Effector CD8-positive, alpha-beta T cell (primary cell): ENCODE measurements at places on chromosomes 12 and 14.

DNA sequence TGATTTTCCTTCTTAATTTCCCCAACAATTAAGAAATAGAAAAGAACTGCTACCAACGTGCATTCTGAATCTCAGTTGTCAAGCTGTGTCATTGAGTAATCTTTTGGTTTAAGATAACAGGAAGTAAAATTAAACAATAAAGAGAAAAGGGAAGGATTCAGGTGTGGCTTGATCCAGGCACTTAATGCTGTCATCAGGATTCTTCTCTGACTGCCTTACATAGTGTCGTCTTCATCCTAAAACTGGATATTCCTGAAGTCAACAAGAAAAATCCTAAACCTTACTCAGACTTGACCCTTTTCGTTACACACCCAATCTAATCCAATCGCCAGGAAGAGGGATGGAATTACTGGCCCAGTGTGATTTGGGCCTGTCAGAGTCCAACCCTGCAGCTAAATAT, 443.8 kb downstream of the MED13L start:
- no peak for DNase-seq

DNA sequence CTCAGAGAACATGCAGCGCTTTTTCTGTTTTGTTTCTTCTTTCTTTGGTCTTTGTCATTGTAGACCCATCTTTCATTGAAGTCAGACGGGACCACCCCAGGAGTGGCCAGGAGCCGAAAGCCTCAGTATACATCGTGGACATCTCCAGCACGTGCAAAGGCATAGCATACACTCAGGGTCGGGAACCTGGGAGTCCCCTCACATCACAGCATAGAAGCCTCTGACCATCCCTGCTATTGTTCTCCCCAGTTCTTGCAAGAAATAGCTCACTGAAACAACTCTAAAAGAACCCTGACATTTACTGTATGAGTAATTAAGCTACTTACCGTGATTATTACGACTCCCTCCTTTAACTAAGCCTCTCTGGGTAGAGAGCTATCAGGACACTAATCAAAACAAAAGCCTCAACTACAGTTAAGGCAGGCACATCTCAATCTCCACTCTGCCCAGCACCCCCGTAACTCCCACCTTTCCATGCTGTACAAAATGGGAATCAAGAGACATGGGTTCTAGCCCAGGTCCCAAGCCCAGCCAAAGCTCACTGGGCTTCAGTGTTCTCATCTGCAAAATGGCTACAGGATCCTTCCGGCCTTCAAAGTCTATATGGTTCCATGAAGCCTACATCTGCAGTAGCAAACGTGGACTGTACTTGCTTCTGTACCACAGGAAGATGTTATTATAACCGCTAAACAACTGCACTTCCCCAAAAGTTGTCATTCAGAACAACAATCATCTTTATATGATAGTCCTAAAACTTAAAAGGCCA, 6.7 kb downstream of the CCDC88C start:
- DNase-seq = no peak

DNA sequence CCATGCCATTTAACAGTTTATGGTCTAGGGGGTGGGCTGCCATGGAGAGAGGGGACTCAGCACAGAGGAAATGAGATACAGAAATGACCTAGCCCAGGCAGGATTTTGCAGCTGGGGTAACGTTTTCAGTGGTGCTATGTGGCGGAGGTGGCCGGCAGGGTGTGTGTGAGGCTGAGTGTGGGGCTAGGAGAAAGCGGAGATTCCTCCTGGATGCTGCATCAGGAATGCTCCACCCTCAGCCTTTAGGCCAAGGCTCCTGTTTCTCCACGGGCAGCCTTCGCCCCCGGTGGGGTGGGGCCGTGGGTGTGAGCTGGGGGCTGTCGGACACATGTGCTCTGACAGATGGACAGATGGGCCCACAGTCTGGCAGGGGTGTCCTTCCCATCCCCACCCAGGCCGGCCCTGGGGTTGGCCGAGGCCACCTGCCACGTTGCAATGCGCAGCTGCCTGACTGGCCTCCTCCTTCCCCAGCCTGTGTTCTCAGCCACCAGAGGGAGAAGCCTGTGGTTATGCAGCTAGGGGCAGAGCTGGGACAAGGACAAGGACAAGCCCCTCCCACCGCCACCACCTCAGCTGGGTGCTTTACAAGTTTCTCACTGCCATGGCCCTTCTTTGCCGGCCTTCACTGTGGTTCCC, 44.3 kb downstream of the TEAD4 start:
- DNase-seq = no peak

GRCh38 chr12:64500394-64500793, 48.5 kb downstream of the TBK1 start:
- DNase-seq = no peak

GRCh38 chr14:105313381-105314286, 914 bp upstream of the PACS2 start:
- no peak for DNase-seq

GRCh38 chr12:120406069-120406468, 31.8 kb upstream of the COX6A1 start:
- DNase-seq = no peak

DNA sequence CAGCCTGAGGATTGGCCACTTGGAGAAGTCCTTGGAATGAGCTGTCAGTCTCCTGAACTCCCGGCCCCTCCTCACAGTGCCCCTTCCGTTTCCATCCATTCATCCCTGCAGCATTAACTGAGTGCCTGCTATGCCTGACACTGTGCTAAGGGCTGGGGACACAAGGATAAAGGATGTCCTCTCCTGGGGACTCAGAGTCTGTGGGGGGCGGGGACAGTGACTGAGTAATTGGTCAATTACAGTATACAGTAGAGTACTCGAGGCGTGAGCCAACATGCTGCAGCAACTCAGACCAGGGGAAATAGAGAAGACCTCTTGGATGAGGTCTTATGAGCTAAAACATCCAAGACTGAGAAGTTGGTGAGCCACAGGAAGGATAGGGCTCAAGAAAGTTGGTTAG, 43.4 kb upstream of the PWP1 start:
- no peak for DNase-seq

DNA sequence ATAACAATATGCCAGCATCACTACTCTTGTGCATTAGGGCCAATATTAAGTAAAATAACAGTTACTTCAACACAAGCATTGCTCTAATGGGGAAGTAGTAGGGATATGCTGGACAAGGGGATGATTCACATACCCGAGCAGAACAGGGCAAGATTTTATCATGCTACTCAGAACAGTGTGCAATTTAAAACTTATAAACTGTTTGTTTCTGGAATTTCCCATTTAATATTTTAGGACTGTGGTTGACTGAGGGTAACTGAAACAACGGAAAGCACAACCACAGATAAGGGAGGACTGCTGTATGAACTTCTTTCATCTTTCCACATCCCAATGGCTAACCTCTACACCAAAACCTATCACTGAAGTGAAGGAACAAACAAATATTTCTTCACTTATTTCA, 36.8 kb downstream of the SARNP start:
- DNase-seq = no peak

GRCh38 chr12:63869656-63870055, 25.2 kb downstream of the SRGAP1 start:
- DNase-seq = no peak

DNA sequence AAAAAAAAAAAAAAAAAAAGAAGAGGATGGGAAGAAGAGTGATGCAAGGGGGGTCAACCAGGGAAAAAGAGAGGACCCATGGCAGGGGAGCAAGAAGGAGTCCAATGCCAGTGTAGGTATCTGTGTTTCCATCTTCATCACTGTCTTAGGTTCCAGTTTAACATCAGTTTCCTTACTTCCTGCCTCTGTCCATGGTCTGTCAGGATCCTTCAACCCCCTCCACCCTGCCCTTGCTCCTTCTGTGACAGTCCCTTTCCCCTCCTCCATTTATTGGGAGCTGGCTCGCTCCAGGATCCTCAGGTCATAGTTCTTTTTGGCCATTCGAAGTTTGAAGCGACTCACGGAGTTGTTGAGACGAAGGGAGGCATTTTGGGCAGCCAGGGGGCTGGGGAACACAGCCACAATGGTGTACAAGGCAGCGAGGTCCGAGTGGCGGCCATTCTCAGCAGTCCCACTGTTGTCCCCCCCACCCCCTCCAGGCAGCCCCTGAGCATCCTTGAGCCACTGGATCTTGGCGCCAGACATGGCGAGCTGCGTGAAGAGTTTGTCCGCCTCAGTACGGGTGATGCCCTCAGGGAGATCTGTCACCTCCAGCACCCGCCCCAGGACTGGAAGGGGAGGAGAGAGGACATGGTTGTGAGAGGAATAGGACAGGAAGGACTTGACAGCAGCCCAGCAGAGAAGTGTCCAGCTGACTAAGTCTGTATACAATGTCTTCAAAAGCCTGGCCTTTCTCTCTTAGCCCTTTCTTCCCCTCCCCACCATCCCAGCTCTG, 3.7 kb upstream of the STAC3 start:
- DNase-seq = no peak

DNA sequence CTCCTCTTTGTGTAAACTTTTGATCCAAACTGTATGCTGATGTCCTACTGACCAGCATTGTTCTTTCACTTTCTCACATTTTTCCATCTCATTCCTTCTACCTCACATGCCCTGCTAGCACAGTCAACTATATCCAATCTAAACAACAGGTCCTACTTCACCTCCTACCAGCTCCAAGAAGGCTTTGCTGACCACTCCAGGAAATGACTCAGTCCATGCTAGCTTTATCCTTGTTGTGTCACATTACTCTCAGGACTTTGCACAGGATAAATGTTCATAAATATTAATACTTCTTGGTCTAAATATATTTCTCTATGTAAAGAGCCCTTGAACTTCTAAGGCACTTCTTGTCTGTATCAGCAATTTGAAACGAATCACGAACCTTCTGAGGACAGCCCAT, 64.9 kb upstream of the PCED1B start:
- DNase-seq = no peak

DNA sequence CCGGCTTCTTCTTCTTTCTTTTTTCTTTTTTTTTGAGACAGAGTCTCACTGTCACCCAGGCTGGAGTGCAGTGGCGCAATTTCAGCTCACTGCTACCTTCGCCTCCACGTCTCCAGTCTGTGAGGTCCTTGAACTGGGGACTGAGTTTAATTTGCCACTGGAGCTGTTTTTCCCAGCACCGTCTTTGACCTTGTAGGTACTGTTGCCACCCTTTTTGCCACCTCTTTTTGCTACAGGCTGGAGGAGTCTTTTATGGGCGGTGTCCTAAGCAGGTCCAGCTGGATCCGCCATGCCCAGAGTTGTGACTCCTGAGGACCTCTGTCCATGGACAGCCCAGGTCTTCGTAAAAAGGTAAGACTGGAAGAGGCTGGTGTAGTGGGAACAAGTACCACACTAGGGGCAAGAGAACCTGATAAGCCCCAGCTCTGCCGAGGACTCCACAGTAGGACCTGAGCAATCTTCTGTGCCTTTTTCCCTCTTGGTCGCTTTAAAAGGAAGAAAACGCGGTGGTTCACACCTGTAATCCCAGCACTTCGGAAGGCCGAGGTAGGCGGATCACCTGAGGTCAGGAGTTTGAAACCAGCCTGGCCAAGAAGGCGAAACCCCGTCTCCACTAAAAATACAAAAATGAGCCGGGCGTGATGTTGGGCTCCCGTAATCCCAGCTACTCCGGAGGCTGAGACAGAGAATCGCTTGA, 946 bp downstream of the RNU4-2 start:
- no peak for DNase-seq

DNA sequence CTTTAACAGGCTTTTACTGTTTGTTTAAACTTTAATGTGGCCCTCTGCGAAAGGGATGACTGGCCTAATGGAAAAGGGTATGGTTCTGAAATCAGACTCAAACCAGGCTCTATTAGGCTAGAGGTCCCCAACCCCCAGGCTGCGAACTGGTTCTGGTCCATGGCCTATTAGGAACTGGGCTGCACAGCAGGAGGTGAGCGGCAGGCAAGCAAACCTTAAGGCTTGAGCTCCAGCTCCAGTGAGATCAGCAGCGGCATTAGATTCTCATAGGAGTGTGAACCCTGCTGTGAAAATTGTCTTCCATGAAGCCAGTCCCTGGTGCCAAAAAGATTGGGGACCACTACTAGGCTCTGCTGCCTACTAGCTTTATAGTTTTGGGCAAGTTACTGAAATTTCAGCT, 11.1 kb downstream of the GALNT4 start:
- DNase-seq = no peak

GRCh38 chr12:109346920-109347319, 780 bp upstream of the MYO1H start:
- no peak for DNase-seq

GRCh38 chr12:84802161-84802560, 110.4 kb downstream of the SLC6A15 start:
- no peak for DNase-seq

DNA sequence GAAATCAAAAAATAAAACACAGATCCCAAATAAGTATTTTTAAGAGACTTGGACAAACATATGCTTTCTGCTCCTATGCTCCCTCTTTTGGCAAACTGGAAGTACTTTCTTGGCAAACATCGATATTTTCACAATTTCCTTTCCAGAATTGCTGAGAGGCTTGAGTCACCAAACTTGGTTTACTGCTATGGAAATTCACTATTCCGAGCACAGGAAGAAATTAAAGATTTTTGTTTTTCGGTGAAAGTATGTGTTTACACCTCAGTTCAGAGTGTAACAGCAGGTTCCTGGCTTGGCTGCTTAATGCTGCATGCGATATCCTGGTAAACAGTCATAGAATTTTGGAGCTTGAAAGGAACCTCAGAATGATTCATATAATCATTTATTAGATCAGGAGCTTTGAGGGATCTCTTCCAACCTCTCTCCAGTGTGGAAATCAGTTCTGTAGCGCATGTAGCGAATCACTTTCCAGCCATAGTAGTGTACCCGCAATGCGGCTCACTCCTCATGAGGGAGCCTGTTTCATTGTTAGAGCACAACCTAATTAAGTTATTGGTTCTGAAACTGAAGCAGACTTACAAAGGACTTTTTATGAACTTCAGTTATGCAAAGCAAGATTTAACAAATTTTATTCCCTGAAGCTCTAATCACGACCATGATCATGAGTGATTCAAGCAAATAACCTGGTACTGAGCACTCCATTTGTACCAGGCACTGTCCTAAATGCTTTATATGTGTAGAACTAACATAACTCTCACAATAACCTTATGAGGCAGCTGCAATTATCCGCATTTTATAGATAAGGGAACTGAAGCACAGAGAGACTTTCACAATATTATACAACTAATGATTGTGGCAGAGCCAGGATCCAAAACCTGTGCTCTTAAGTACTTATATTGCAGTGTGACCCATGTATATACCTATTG, 56.4 kb upstream of the ATP2A2 start:
- DNase-seq = no peak

DNA sequence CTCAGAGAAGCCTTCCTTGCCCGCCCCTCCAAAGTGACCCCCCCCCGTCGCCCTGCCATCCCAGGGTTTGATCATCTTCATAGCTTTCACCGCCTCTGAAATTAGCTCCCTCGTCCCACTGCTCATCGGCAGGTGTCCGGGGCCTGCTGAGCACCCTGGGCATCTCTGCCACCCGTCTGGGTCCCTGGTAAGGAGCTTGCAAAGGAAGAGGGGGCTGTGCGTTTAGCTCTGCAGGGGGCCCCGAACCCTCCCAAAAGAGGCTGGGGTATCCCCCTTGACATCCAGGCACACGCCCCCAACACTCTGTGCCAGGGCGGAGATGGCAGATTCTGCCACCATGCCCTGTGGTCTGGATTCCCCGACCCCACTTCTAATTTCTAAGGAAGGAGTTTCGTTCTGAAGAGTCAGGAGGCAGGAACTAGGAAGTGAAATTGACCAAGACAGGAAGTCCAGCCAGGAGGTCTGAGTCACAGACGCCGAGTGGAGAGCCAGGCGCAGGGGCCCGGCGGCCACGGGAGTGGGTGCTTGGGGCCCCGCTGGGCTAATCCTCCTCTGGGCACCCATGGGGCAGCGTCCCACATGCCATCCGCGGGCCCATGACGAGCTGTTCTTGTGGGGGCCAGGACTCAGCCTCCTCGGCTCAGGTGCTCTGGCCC, 95.7 kb downstream of the RFLNA start:
- no peak for DNase-seq

- peak; percentile 44 for DNase-seq
These were observed 4.6 kb downstream of the AP1G2 start for GRCh38 chr14:23562822-23563472.

- DNase-seq = no peak
These were observed 23.0 kb downstream of the NCOR2 start for GRCh38 chr12:124544311-124544970.
